ENCODE measurements at places on chromosomes 4 and X.
A peak's percentile ranks its signal among the peaks of the same experiment; 100 is the strongest.

- DNase-seq, result no peak
Observed at GRCh38 chrX:153778684-153779101, 2.1 kb upstream of the SRPK3 start.

- no peak for DNase-seq
Observed at GRCh38 chr4:36133658-36134057, 110.7 kb downstream of the ARAP2 start.

DNA sequence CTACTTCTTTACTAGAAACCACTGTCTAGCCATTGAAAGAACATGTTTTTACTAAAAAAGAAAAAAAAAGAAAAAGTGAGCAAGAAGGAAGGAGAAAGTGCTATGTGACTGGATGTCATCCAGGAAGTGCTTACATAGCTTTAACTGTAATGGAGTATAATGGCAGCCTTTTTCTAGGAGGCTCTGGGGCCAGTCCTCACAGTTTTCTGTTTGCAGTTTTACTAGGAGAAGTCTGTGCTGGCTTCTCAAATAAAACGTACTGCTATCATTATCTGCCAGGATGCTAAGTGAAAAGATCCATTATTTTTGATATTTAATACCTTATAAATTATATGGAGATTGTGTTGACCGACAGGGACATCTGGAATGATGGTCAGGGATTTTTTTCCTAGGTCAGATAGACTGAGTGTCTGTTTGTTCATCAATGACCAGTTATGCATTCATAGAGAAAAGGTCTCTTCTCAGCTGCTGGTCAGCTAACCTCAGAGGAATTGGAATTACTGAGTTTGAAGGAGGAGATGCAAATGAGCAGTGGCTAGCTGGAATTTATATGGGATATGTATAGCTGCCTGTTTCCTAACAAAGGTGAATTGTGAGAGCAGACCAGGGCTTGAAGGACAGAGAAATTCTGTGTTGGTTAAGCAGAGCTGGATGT is 21.7 kb downstream of the LPAR4 start:
- DNase-seq, result no peak

GRCh38 chrX:12013211-12013618 is 125.1 kb upstream of the FRMPD4 start:
- DNase-seq, result no peak

DNA sequence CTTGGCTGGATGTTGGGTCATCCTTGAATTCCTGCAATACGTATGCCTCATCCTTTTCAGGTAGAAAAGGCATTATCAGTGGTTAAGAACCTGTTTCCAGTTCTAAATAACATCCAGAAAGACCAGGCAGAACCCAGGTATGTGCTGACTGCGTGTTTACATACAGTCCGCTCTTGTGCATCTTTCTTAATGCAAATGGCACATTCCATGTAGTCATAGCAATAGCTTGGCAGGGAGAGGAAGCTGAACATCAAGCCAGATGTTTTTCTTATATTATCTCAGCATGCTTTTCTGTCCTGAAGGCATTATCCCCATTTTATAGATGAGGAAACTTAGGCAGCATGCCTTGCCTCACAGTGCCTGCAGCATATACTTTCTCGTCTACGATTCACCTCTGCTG is 2.1 kb downstream of the DCLK2 start:
- DNase-seq, result no peak

GRCh38 chr4:41132055-41132683 is 82.2 kb downstream of the APBB2 start:
- DNase-seq, result no peak

DNA sequence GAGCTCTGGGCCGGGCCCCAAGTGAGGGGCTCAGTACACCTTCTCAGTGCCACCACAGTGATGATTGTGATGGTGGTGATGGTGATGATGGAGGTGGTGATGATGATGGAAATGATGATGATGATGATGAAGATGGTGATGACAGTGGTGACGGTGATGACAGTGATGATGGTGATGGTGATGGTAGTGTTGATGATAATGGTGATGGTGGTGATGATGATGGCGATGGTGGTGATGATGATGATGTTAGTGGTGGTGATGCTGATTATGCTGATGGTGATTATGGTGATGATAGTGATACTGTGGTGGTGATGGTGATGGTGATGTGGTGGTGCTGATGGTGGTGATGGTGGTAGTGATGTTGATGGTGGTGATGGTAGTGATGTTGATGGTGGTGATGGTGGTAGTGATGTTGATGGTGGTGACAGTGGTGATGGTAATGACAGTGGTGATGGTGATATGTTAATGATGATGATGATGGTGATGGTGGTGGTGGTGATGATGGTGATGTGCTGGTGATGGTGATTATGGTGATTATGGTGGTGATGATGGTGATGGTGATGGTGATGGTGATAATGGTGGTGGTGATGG is 29.9 kb downstream of the HMX1 start:
- DNase-seq, result no peak

DNA sequence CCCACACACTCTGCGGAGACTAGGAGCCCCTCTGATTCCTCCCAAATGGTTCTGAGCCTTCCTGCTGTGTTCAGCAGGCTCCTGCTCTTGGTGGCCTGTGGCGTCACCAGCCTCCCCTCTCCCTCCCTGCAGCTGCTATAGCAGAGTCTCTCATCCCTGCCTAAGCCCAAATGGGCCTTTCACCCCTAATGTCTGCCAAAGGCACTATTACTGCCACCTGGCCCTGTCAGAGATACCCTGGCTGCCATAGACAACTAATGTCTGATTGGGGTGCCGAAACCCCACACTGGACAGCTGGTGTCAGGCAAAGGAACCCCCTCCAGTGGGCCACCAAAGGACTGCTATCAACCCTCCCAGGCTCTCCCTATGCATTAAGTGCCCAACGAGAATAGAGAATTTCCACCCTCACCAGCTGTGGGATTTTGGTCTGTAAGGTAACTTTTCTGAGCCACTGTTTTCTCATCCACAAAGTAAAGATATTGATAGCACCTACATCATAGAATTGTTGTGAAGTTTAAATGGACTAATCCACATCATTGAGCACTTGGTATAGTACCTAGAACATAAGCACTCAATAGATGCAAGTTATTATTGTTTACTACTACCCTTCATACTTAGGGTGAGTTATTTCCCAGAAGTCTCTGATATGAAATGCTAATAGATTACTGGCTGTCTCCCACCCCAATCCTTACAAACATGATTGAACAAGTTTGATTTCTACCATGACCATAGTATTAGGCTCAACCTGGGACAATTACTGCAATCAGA is 421.3 kb downstream of the MID1IP1 start:
- DNase-seq, result no peak

- no peak for DNase-seq
Observed at GRCh38 chrX:1434871-1435240, 17.9 kb downstream of the ASMTL start.

DNA sequence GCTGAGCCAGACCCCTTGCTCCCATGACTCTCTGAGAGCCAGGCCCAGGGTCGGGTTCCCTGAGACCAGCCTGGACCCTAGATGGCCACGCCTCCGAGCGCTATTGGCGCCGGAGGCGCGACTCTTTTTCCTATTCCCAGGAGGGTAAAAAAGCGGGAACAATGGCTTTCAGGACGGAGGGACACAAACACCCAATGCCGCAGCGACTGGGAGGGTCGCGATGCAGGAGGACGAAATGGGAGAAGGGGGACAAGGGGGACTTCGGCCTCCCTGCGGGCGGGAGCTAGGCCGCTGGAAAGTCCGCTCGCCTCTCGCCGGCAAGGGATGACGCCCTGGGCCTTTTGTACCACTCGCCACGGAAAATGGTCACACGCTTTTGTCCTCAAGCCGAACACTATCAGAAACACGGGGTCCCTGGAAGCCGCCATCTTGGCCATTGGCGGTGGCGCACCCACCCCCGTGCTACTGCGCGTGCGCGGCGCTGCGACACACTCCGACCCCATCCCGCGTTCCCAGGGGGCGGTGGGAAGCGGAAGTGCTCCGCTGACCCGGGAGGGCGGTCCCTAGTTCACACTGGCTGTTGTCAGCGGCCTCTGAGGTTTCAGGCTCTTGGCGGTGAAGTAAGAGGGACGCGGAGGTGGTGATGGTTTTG is 98.4 kb downstream of the ZNF674 start:
- peak; percentile 65 for DNase-seq

DNA sequence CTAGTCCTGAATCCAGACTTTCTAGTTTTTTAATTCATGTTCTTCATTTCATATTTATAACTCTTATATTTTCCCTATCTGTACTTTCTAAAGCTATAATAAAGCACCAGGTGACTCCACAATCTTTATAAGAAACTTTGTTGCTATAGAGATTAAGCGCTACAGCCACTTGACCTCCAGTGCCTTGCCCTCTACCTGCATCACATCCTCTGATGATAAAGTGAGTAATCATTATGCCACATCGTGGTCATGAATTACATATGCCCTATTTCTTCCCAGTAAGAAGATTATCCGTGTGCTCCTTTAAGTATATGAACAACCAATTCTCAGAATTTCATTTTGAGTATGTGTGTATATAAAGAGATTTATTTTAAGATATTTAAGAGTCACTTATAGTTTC is 6.8 kb upstream of the DYNLT3 start:
- DNase-seq, result no peak

DNA sequence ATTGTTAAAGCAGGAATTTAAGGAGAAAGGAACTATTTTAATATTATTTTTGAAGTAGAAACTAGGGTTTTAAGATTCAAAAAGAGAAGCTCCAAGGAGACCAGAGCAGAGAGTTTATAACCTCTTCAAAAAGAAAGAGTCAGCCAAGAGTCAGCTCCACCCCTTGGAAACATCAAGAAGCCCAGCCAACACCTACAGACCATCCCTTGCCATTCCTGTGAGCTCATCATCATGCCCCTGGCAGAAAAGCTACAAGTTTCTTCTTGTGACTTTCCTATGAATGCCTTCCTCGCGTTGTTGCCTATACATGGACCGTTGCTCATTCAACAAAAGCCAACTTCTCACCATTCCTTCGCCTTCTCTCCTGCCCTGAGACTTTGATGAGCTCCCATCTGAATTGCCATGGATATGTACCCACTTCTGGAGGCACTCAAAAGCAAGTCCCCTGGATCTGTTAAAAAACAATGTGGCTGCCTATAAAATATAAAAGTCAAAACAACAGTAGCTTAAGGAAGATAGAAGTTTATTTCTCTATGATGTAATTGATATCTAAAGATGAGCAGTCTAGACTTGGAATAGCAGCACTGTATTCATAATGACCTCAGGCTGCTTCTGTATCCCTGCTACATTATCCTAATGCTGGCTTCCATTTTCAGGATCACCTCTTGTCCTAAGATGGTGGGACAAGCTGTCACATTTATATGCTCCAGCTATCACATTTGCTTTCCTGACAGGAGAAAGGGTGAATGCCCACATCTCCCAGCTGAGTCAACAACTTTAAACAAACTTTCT is 20.3 kb downstream of the PLRG1 start:
- DNase-seq, result no peak

GRCh38 chr4:152193059-152193458 is 342.8 kb downstream of the FBXW7 start:
- DNase-seq, result no peak

- no peak for DNase-seq
Observed at GRCh38 chr4:90841676-90842075, 714.5 kb downstream of the CCSER1 start.

- no peak for DNase-seq
Observed at GRCh38 chr4:82746705-82747574, 51.7 kb downstream of the SCD5 start.

All from hippocampal formation (tissue), 2 donors.